ENCODE measurements at places on chromosomes 13 and 19. TPM values are rescaled to one million over a fixed set of nuclear protein-coding genes. Genes with fewer than 3 reads are reported as not detected.

Gene VAV1
- 8.0 TPM for total RNA-seq

Gene LENG9
- total RNA-seq = 9.3 TPM

- H3K4me1 ChIP-seq = no peaks in the 10 kb centered on the region
- H3K4me3 ChIP-seq = no peak overlapping the region
- no peaks in the 10 kb centered on the region for H3K36me3 ChIP-seq
- H3K27ac ChIP-seq = no peak overlapping the region
- no peak for DNase-seq
- H3K27me3 ChIP-seq = no peaks in the 10 kb centered on the region
These were observed 388.4 kb downstream of the NDFIP2 start for GRCh38 chr13:79869326-79869725.

Gene FUT3
- total RNA-seq = not detected

- no peak overlapping the region for H3K4me3 ChIP-seq
- H3K27me3 ChIP-seq = no peaks in the 10 kb centered on the region
- no peak for DNase-seq
- no peak overlapping the region for H3K27ac ChIP-seq
- H3K36me3 ChIP-seq = no peaks in the 10 kb centered on the region
These were observed 5.8 kb downstream of the KASH5 start for GRCh38 chr19:49393881-49394280.

DNA sequence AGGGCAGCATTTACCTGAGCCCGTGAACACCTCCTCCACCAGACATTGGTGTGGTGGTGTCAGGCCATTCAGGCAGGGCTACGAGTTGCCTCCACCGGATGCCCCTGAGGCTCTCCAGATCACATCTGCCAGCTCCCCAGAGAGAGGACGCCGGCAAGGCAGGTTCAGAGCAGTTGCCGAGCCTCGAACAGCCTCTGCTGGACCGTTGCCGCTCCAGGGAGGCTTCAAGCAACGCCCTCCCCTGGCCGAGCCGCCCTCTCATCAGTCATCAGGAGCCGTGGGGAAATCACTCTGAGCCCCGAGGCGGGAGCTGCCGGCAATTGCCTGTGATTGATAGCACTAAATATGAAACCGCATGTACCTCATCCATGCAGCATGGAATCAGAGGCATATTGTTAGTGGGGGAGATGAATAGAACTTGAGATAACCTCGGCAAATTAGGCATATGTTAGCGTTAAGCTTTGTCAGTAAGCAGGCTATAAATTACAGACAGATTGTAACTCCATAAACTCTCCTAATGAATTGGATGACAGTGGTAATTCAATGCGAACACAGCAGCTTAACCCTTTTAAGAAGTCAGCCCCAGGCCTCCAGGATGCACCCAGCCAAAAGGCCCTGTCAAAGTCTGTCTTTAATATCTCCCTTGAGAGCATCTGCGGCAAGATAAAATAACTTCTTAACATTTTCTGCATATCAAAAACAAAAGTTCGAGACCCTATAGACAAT is 29.8 kb upstream of the SPACA7 start:
- DNase-seq = no peak
- no peaks in the 10 kb centered on the region for H3K36me3 ChIP-seq
- no peaks in the 10 kb centered on the region for H3K4me1 ChIP-seq
- no peaks in the 10 kb centered on the region for H3K27me3 ChIP-seq
- H3K4me3 ChIP-seq = no peak overlapping the region
- no peak overlapping the region for H3K27ac ChIP-seq

Gene KRTDAP
- not detected for total RNA-seq

- no peak overlapping the region for H3K27ac ChIP-seq
- peaks cover 9% of the 10 kb centered on the region for H3K4me1 ChIP-seq
- H3K36me3 ChIP-seq = no peaks in the 10 kb centered on the region
These were observed 9.1 kb upstream of the MCF2L start for GRCh38 chr13:112959701-112960542.

GRCh38 chr13:24249624-24250023 is 59.8 kb upstream of the C1QTNF9 start:
- no peak for DNase-seq
- H3K4me1 ChIP-seq = no peaks in the 10 kb centered on the region
- H3K27ac ChIP-seq = no peak overlapping the region
- no peak overlapping the region for H3K4me3 ChIP-seq

Gene PCDH20
- 16.7 TPM for total RNA-seq

Gene CGB1
- total RNA-seq = not detected

DNA sequence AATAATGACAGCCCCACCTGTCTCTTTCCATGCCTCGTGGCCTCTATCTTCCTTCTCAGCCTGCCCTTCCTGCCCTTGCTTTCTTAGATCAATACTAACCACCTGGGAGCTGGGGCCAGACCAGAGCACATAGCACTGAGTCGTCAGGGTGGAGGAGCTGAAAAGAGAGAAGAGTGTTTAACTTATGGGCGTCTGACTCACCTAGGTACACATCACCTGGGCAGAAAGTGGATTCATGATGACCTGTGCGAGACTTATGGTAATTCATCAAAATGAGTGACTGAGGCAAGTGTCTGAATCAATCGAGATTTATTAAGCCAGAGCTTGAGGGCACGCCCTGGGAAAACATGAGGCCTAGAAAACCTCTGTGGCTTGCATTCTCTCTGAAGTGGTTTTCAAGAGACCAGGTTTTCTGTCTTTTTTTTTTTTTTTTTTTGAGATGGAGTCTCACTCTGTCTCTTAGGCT is 19.2 kb downstream of the CEACAM6 start:
- no peaks in the 10 kb centered on the region for H3K27me3 ChIP-seq
- no peak overlapping the region for H3K27ac ChIP-seq
- no peak for DNase-seq
- H3K4me3 ChIP-seq = no peak overlapping the region

DNA sequence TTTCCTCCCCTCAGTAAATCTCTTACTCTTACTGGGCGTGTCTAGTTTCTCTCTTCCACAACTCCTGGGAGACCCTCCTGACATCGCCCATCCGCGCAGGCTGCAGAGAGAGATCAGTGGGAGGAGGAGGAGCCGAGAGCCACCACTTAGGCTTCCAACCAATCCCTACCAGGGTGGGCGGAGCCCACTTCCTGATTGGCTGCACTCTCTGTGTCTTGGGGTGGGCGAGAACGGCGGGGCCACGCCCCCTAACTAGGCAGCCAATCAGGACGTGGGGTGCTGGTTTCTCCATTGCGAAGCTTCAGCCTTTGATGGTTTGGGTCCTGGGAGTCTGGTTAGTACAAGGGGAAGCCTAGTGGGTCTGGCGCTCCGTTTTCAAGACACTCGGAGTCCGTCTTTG is at the start of gene PMIS2:
TSS of gene PMIS2 (plus strand) at position 326 of the 400 bp plus-strand sequence. CDS start 87 bp downstream, outside the sequence.
- H3K4me1 ChIP-seq = no peaks in the 10 kb centered on the region
- no peaks in the 10 kb centered on the region for H3K36me3 ChIP-seq
- H3K4me3 ChIP-seq = no peak within 1 kb of the TSS
- no peak within 1 kb of the TSS for H3K27ac ChIP-seq

Gene LAIR2
- not detected for total RNA-seq

- DNase-seq = no peak
- H3K36me3 ChIP-seq = no peaks in the 10 kb centered on the region
- no peaks in the 10 kb centered on the region for H3K27me3 ChIP-seq
- H3K4me1 ChIP-seq = no peaks in the 10 kb centered on the region
These were observed 11.2 kb upstream of the ERVV-1 start for GRCh38 chr19:53002479-53002878.

- H3K27ac ChIP-seq = no peak overlapping the region
- no peaks in the 10 kb centered on the region for H3K36me3 ChIP-seq
- H3K27me3 ChIP-seq = no peaks in the 10 kb centered on the region
- H3K4me1 ChIP-seq = no peaks in the 10 kb centered on the region
- H3K4me3 ChIP-seq = no peak overlapping the region
- DNase-seq = no peak
These were observed 757.3 kb downstream of the EFNB2 start for GRCh38 chr13:105778196-105778595.

DNA sequence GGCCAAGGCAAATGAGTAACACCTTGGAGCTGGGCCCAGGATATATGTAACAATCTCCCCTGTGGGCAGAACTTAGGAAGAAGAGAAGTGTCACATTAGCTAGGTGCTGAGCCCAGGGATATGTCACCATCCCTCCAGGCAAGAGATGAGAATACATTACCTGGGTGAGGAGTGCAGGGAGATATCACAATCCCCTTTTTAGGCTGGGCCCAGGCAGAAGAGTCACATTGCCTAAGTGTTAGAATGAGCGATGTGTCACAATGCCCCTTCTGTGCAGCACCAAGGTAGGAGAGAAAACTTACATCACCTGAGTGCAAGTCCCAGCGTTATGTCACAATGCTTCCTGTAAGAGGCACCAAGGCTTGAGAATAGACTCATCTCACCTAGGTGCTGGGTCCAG is 60.3 kb downstream of the ZNF726 start:
- no peaks in the 10 kb centered on the region for H3K4me1 ChIP-seq
- H3K4me3 ChIP-seq = no peak overlapping the region
- H3K27me3 ChIP-seq = peaks cover 17% of the 10 kb centered on the region

DNA sequence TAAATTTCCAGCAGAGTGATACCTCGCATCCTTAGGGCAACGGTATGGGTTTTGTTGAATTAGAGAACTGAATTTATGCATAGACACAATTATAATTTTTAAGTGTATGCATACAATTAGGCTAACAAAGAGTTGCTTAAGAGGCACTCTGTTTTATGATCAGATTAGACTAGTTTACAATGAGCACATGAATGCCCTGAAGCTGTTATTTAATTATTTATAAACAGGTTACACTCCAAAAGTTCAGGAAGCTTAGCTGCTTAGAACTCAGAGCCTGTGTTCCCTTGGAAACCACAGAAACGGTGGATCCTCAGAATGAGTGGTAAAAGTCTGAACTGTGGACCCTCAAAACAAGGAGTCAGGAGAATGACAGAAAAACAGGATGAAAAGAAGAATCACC is 72.5 kb upstream of the FBXL3 start:
- no peak overlapping the region for H3K27ac ChIP-seq
- H3K27me3 ChIP-seq = no peaks in the 10 kb centered on the region
- no peaks in the 10 kb centered on the region for H3K4me1 ChIP-seq
- no peak for DNase-seq
- H3K4me3 ChIP-seq = no peak overlapping the region

GRCh38 chr13:59534806-59535205 is 628.9 kb downstream of the DIAPH3 start:
- no peaks in the 10 kb centered on the region for H3K27me3 ChIP-seq
- no peaks in the 10 kb centered on the region for H3K36me3 ChIP-seq
- no peak for DNase-seq
- no peak overlapping the region for H3K27ac ChIP-seq
- H3K4me1 ChIP-seq = peaks cover 44% of the 10 kb centered on the region
- H3K4me3 ChIP-seq = no peak overlapping the region

DNA sequence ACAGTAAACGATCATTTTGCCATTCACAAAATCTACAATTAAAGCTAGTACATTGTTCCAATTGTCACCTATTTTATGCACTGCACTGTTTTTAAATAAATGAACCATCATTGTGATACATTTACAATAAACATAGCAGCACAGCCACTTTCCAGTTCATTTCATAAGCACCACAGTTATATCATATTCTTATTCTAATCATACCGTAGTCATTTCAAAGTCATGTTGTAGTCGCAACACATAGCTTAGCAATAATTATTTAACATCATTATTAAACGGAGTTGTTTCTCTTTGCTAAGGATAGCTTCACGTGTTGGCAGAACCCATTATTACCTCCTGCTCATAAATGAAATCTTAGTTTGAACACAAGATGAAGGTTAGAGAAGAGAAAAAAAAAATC is 2.2 kb upstream of the PCDH9 start:
- H3K27me3 ChIP-seq = no peaks in the 10 kb centered on the region
- H3K4me3 ChIP-seq = peak overlapping the region; percentile 89
- peaks cover 41% of the 10 kb centered on the region for H3K4me1 ChIP-seq
- H3K27ac ChIP-seq = peak overlapping the region; percentile 92

GRCh38 chr13:106274551-106275203 is 260.8 kb downstream of the EFNB2 start:
- no peaks in the 10 kb centered on the region for H3K36me3 ChIP-seq
- no peak for DNase-seq
- no peaks in the 10 kb centered on the region for H3K27me3 ChIP-seq

Gene CERS4
- total RNA-seq = 33.5 TPM

- DNase-seq = no peak
- no peak overlapping the region for H3K4me3 ChIP-seq
- H3K27me3 ChIP-seq = no peaks in the 10 kb centered on the region
- H3K27ac ChIP-seq = no peak overlapping the region
These were observed 1580.4 kb upstream of the PRR20A start for GRCh38 chr13:55560331-55560730.

DNA sequence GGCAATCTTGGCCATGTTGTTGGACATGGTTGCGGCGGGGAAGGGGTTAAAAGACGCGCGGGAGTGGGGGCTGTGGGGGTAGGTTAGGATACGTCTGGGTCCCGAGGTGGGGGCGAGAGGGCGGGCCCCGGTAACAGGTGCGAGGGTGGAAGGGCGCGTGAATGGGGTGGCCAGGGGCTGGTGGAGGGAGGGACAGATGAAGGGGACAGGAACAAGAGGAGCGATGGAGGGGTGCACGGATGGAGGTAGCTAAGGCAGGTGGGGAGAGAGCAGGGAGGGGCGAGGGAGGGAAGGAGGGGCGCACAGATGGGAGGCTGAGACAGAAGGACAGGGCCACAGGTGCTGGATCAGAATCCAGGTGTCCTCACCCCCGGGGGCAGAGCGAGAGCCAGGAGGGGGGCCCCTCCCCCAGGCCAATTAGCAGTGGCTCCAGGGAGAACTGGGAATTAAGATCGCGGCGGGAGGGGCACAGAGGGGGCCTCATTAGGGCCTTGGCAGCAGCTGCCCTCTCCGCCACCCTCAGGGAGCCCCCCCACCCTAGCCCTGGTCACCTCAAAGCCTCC is 1.3 kb downstream of the GNG8 start:
- no peaks in the 10 kb centered on the region for H3K36me3 ChIP-seq
- H3K4me1 ChIP-seq = peaks cover 44% of the 10 kb centered on the region
- no peak for DNase-seq
